ENCODE measurements at places on chromosomes 4 and X.

GRCh38 chr4:139988863-139989765 lies 164.9 kb downstream of the MAML3 start:
- no peak for DNase-seq

- DNase-seq: no peak
Measured at GRCh38 chrX:39811376-39811775, 286.4 kb downstream of the BCOR start.

- DNase-seq: no peak
Measured at GRCh38 chr4:168802222-168802621, 207.8 kb downstream of the CBR4 start.

DNA sequence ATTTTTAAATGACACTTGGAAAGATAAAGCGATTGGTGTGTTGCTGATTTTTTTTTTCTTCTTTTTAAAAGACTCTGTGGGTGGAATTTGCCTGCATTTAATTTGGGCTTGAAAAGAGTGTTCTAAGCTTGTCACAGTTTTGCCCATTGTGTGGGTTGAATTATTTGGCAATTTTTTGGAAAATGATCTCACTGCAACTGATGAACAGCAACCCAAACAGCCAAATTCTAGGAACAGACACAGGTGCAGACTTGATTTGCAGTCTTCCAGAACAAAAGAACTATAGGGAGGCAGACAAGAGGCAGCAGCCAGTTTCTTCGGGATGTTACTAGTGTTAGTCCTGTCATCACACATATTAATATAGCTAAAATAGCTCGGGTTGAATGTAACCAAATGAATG lies 40.5 kb downstream of the CASP6 start:
- DNase-seq: no peak

GRCh38 chr4:124964251-124964650 lies 251.7 kb upstream of the ANKRD50 start:
- DNase-seq: no peak

GRCh38 chr4:101299899-101300540 lies 47.3 kb downstream of the PPP3CA start:
- no peak for DNase-seq

DNA sequence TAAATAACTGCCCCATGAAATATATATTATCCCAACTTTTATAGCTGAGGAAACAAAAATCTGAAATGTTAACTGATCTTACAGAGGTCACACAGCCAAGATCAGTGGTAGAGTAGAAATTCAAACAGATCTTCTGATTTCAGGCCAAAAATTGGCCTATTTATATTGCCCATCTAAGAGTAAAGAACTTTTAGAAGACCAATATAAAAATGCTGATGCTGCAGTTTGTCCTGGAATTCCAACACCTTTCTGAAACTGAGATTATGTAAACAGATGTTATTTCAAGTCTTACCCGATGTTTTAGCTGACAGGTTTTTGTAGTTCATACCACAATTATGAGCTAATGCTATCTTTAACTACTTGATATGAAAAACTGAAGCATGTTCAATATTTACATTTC lies 51.1 kb downstream of the SPANXN3 start:
- DNase-seq: no peak

DNA sequence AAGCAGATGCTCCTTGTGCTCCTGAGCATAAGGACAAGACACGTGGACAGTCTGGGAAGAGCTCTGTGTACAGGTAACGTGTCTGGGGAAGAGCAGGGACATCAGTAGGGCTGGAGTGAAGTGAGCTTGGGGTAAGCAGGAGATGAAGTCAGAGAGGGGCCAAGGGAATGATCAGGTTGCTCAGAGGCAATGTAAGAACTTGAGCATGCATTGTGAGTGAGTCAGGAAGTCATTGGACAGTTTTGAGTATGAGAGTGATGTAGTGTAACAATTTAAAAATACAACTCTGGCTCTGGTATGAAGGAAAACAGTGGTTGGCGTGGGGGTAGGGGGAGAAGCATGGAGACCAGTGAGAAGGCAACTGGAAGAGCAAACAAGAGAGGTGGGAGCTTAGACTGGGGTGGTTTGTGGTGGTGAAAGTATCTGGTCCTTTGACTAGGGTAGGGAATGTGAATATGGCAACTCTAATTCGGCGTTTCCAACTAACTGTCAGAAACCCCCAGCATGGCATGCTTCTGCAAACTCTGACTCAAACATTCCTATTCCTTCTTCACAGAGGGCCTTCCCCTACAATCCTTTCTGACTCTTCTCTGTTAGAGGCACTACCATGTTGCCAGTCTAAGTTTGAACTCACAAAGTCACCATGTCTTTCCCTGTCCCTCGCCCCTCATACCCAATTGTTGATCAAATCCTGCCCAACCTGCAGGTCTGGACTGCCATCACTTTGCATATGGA lies 57.2 kb downstream of the STBD1 start:
- no peak for DNase-seq

DNA sequence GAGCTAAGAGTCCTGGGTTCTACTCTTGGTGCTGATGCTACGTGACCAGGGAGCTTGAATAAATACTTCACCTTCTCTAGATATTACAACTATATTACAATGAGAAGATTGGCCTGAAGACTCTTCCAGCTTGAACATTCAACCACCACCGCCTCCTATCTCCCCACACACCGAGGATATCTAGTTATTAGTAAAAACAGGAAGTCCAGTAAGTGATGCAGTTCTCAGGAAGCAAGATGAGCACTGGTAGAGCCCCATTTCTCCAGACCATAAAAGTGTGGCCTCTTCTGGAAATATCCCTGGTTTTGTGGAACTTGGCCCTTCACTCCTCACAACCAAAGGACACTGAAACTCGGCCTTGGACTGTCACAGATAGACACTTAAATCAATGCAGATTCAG lies 18.5 kb downstream of the PJA1 start:
- no peak for DNase-seq

- DNase-seq: no peak
Measured at GRCh38 chrX:138939038-138939437, 227.5 kb upstream of the FGF13 start.

DNA sequence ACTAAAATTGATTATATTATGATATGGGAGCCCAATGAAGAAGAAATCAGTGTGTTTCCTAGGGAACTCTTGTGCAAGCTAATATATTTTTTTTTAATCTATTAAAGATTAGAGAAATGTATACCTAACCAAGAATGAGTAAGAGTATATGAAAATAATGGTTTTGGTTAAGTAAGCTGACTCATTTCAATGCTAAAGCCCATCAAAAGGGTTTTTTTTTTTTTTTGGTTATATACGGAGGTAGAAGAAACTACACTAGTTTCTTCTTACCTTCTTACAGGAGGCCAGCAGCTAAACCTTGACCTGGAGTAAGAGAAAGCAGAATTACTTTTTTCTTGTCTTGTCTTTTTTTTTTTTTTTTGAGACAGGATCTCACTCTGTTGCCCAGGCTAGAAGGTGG lies 27.5 kb downstream of the RUFY3 start:
- no peak for DNase-seq

GRCh38 chr4:149203256-149204001 lies 612.2 kb downstream of the IQCM start:
- no peak for DNase-seq

- no peak for DNase-seq
Measured at GRCh38 chr4:47209833-47210232, 178.5 kb downstream of the GABRB1 start.

GRCh38 chr4:19689511-19689910 lies 562.2 kb upstream of the SLIT2 start:
- DNase-seq: no peak

DNA sequence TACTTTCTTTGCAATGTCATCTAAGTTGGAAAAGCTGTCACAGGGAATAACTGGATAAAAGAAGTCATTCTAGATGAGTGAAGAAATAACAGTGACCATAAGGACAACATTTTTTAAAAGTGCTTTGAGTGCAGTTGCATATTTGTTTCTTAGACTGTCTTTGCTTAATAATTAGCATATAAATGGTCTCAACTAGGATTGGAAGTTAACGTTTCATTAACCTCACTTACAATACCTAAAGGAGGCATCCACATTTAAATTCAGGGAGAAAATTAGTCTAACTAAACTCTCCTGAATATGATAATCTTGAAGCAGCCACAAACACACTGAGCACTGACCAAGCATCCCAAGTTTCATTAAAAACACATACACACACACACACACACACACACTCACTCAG lies 780.7 kb downstream of the PCDH18 start:
- no peak for DNase-seq

DNA sequence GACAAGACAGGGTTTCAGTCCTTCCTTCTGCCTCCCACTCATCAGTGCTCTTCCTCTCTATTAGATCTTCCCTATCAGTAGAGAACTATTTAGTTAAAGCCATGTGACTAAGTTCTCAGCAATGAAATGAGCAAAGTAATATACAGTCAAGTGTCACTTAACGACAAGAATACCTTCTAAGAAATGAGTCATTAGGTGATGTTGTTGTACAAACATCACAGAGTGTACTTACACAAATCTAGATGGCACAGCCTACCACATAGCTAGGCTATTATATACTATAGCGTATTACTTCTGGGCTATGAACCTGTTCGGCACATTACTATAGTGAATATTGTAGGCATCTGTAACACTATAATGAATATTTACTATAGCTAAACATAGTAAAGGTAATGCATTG lies 71.3 kb downstream of the POU4F2 start:
- DNase-seq: no peak

- DNase-seq: no peak
Measured at GRCh38 chr4:4789462-4789861, 70.0 kb upstream of the MSX1 start.

GRCh38 chr4:2266181-2266580 lies 4.3 kb upstream of the MXD4 start:
- no peak for DNase-seq

DNA sequence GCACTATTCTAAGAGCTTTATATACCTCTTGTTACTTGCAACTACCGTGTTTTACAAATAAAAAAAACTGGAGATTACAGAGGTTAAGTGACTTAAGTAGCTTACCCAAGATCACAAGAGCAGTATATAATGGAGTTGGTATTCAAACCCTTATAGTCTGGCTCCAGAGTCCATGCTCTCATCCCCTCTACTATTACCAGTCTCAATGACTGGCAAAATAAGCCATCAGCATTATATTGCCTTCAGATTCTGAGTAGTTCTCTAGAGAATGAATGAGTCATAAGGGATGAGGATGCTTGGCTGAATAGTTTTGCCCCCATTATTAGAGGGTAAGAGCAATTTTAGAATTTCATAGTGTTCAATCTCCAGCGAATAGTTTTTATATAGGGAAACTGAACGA lies 170.1 kb upstream of the ATOH1 start:
- no peak for DNase-seq

DNA sequence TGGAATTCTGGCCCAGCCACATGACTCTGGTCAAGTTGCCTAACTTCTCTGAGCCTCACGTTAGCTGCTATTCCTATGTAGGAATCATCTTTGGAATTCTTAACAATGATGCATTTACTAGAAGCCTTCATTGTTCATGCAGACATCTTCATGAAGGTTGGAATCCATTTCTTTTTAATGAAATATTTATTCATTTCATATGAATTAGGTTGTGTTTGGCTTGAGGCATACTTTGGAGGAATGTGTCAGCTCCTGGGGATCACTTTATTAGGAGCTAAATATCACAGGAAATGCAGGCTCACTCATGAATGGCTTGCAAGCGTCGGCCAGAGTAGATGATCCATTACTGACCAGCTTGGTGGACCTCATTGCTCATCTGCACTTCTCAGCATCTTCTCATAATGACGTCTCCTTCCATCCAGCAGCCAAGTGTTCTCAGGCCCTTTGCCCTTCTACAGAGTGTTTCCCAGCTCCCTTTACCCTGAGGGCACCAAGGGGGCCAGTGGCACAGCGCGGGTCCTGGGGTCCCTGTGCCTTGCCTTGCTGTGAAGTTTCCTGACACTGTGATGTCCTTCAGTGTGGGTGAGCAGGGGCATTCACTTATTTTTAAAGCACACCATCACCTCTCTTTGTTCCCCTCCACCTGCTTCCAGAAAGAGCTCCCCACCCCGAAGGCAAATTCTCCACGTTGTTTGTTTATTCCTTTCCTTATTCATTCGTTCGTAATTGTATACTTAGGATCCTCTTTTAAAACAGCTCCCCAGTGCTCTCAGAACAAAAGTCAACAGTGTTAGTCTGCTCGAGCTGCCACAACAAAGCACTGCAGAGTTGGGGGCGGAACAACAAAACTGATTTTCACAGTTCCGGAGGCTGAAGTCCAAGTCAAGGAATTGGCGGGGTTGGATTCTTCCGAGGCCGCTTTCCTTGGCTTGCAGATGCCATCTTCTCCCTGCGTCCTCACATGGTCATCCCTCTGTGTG lies 106.8 kb downstream of the STK32B start:
- no peak for DNase-seq

DNA sequence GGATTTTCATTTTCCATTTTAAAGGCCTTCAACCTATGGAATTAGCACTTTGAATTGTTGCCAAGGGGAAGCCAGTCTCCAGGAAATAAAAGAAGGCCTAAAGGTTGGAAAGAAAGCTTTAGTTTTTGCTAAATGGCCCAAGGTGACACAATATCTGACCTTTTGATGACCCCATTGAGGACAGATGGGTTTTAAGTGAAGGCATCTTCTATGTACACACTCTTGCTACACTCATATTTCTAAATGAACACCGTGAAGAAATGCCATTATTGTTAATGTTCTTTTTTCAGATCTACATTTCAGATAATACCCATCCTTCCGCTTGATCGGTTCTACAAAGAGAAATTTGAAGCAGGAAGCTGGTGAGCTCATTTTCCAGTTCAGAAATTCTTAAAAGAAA lies 162.8 kb upstream of the POU3F4 start:
- no peak for DNase-seq

DNA sequence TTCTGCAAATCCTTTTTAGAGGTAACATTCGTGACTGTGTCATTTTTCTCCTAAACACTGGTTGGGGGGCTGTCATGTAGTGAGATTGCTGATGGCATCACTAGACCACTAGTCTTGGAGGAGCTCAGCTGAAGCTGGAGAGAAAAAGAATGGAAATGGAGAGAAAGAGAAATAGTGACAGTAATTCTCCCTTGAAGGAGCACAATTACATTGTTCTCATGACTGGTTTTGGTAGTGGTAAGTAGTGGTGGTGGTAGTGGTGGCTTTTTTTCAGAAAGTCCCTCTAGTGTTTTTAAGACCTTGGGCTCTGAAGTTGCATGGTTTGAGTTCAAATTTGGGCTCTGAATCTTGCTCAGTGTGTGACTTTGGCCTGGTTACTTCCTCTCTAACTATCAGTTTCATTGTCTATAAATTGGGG lies 99.8 kb downstream of the LARP7 start:
- no peak for DNase-seq

- no peak for DNase-seq
Measured at GRCh38 chr4:122764821-122765215, 32.3 kb downstream of the BBS12 start.

Measured in stimulated activated CD4-positive, alpha-beta T cell treated with anti-CD3 and anti-CD28 coated beads, TNF-alpha, amount 100 ng/mL, for 1 hour (primary cell).